Ovary (tissue), 10 donors: ENCODE measurements at places on chromosomes 13 and 19. TPM values are rescaled to one million over a fixed set of nuclear protein-coding genes. Genes with fewer than 3 reads are reported as not detected.

IGFL2 gene
- 0.27 TPM for total RNA-seq

STOML3 gene
- 0.77 TPM for total RNA-seq

C13orf42 gene
- total RNA-seq: not detected

ZNF555 gene
- total RNA-seq: 13.5 TPM

KLK15 gene
- total RNA-seq: not detected

BLVRB gene
- 70.1 TPM for total RNA-seq

GFY gene
- not detected for total RNA-seq

SLITRK1 gene
- not detected for total RNA-seq

RASIP1 gene
- 14.2 TPM for total RNA-seq

ZNF628 gene
- 18.4 TPM for total RNA-seq

KIR2DL1 gene
- total RNA-seq: not detected

SERTAD3 gene
- total RNA-seq: 39.2 TPM

ZNF296 gene
- 0.26 TPM for total RNA-seq

KLHL1 gene
- not detected for total RNA-seq

ANKRD24 gene
- 1.3 TPM for total RNA-seq

ADGRE2 gene
- total RNA-seq: 0.98 TPM

ACTMAP gene
- 2.1 TPM for total RNA-seq

ZNF560 gene
- 0.35 TPM for total RNA-seq

TINCR gene
- 0.23 TPM for total RNA-seq

GIPC3 gene
- 0.24 TPM for total RNA-seq

TNFSF9 gene
- 0.61 TPM for total RNA-seq

ACTN4 gene
- 299 TPM for total RNA-seq

KLK2 gene
- total RNA-seq: not detected
